Cortex of kidney (tissue), 1 donor: ENCODE measurements at places on chromosomes 12 and 14.

DNA sequence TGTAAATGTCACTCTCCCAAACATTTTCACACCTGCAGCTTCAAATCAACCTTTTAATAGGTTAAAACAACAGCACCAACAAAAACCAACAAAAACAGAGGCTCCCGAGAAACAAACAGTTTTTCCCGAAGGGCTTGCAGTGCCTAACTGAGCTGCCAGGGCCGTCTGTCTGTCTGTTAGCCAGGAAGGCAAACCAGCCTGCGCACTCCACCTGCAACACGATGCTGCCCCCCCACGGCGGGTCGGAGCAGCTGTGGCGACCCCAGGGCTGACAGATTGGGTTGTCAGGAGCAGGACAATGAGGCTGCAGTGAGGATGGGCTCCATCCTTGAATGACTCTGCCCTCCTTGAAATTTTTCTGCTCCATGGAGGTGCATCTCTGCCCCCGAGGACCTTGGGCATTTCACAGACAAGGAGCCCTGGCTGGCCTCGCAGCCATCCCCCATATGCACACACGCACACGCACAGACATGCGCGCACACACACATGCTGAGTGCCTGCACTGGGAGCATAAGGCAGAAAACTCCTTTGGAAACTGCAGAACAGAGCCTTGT lies 2.6 kb downstream of the RTL1 start:
- no peak for DNase-seq

DNA sequence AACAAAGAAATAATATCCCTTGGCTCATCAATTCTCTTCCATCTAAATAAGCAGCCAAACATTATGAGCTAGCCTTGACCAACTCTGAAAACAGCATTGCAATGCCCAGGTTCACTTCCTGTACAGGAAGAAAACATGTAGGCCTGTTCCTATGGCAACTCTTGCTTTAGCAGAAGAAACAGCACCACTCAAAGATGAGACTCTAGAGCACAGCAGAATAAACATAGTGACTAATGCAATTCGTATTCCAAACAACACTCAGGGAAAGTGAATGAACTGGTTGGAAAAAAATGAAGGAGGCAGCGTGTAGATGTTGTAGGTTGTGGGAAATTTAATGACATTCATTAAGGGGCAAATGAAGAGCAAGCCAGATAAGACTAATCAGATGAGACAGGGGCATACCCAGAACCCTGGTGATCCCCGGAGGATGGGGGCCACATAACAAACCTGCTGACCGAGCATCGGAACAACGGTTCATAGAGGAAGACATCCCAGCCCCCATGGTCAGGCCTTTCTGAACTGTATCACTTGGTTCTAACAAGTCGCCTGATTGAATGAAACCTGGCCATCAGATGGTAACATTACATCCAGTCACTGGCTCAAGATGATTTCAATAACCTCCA lies 9.0 kb downstream of the ARHGDIB start:
- DNase-seq: no peak

- DNase-seq: no peak
Observed at GRCh38 chr12:51798501-51798900, 50.0 kb downstream of the FIGNL2 start.

DNA sequence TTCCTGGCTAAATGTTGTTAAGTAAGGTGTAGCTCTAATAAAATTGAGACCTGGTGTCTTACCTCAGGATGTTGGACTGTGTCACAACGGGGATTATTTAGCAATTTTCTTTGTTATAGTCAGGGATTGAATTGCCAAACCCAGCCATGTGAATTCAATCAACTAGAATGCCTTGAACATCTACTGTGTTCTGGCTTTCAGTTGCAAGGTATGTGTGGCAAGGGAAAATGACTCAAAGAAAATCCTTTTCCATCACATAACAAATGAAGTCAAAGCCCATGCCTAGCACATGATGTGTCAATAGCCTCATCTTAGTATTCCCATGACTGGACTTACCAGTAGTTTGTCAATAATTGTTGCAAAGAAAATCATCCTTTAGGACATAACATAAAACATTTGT lies 519.8 kb upstream of the FLRT2 start:
- no peak for DNase-seq

DNA sequence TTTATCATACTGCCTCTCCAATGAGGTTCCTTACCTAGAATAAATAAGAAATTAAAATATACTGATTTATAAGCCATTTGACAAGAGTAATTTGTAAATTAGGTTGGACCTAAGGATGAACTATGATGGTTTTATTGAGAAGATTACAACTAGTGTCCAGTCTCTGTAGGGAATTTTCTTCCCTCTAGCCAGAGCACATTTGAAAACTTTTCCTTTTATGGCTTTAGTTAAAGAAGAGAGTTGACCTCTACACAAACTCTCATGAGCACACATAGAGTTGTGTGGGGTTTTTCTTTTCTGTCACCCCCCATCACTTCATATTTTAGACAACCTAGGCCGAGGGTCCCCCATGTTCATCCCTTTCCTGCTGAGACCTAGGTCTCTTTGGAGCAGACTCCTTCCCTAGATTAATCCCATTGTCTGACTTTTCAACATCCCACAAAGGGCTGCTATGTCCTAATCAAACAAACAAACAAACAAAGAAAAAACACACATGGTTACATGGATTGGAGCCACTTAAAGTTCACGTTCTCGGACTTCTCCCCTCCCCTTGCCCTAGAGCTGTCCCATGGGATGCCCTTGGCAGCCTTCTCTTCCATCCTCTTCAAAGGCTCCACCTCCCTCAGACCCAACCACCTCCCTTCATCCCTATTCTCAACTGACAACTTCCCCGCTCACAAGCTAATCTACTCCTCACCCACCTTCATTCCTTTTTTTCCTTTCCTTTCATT lies 40.7 kb downstream of the GPR135 start:
- DNase-seq: no peak
